ENCODE measurements at places on chromosomes 2 and 18.

DNA sequence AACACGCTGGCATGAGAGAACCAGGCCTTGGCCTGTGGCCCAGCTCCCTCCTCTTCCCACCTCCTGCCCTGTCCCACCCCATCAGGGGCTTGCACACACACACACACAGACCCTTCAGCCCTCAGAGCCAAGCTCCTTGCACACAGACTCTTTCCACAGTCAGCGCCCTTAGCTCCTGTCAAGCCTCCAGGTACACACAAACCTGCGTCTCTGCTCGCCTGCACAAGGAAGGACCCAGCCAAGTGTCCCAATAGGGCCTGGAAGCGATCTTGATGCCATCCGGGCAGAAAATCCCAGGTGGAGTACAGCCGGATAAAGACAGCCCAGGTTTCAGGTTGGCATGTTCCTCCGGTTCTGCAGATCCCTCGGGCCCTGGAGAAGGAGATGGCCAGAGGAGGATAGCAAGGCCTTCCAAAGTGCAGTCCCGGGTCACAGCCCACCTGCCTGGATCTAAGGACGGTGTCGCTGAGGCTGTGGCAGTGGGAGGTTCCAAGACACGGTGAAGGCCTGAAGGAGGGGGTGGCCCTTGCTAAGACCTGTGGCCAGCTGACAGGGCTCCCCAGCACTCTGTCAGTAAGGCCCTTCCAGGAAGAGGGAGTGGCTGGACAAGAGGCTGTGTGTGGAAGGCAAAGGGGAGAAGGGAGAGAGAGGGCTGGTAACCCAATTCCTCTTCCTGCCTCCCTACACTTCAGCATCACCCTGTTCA lies 18.5 kb upstream of the STEAP3 start:
- no peak for DNase-seq

GRCh38 chr18:2302628-2303516 lies 268.4 kb downstream of the METTL4 start:
- no peak for DNase-seq

GRCh38 chr2:65072181-65072970 lies 16.2 kb downstream of the CEP68 start:
- no peak for DNase-seq

- DNase-seq, result no peak
These were observed 16.1 kb downstream of the CEBPZ start for GRCh38 chr2:37215250-37215649.

GRCh38 chr2:241811201-241811951 lies 2.4 kb downstream of the NEU4 start:
- DNase-seq, result no peak

DNA sequence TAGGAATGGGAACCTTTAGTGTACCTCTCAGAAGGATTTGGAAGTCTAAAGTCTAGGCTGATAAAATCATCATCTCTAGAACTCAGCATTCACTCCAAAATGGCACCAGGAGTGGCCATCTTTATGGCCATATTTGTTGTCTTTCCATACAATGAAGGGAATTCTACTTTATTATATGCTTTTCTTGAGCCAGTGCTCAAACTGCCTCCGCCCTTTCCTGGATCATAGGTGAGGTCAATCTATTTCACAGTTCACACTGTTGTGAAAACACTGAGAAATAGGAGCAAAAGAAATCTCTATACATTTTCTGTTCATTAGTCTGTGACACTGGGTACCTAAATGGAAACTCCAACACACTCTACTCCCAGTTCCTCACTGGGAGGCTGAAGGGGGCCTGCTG lies 55.6 kb downstream of the SP110 start:
- DNase-seq, result no peak

DNA sequence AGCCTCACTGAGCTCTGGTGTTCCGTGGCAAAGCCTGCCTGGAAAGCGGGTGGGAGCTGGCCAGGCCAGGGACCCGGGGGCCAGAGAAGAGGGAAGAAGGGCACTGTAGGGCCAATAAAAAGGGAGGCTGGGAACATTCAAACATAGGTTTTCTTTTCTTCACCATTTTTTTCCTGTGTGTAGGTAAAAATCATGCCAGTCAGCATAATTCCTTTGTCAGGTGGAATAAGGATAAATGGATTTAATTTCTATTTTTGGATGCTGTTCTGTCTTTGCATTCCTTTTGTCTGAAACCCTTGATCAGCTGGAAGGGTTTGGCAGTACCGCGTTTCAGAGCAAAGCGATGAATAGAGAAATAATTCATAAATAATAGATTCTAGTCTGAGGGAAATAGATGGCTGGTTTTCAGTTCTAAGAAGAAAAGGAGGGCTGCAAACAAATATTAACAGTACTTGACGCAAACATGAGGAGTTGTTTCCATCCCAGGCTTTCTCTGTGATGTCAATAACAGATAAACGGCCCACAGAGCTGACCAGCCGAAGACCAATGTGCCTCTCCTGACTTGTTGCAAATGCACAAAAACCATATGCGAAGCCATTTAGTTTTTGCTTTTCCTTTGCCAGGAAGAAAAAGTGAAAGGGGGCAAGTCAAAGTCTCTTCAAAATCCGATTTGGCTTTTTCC lies 384.4 kb downstream of the TSN start:
- DNase-seq, result no peak

GRCh38 chr2:176038694-176039093 lies 36.6 kb upstream of the LNPK start:
- DNase-seq, result no peak

- DNase-seq, result no peak
These were observed 6.2 kb upstream of the TSPYL6 start for GRCh38 chr2:54262015-54262765.

- no peak for DNase-seq
These were observed 109.0 kb upstream of the MSH2 start for GRCh38 chr2:47293976-47294375.

GRCh38 chr2:9334761-9335160 lies 88.6 kb downstream of the ITGB1BP1 start:
- no peak for DNase-seq

GRCh38 chr2:222753251-222753824 lies 81.9 kb downstream of the MOGAT1 start:
- DNase-seq, result peak; percentile 65

- DNase-seq, result no peak
These were observed 451.0 kb downstream of the SLC4A3 start for GRCh38 chr2:220078439-220078838.

GRCh38 chr2:37375741-37376288 lies 31.4 kb downstream of the QPCT start:
- DNase-seq, result no peak

DNA sequence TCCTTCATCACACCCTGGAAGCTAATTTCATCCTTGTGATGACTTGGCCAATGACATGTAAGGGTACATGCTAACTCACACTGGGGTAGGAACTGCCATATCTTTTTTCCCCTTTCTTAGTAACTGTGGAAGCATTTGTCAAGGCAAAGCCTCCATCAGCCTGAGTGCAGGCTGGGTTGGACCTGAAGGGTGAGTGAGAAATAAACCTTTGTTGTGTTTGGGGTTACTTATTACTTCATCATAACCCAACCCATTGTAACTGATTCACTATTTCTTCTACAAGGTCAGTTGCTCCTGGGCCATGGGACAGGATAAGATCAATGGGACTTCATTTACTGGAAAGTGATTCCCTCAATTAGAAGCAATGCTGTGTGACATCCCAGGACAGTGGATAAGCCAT lies 108.4 kb downstream of the COL6A3 start:
- DNase-seq, result no peak

DNA sequence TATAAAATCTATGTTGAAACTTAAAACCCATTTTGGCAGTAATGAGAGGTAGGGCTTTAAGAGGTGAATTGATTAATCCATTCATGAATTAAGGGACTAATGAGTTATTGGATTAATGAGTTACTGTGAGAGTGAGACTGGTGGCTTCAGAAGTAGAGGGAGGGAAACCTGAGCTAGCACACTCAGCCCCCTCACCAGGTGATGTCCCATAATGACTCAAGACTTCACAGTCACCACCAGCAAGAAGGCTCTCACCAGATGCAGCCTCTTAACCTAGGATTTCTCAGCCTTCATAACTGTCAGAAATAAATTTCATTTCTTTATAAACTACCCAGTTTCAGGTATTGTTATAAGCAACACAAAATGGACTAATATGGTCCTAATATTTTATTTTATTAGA lies 621.7 kb upstream of the ACVR2A start:
- DNase-seq, result no peak

DNA sequence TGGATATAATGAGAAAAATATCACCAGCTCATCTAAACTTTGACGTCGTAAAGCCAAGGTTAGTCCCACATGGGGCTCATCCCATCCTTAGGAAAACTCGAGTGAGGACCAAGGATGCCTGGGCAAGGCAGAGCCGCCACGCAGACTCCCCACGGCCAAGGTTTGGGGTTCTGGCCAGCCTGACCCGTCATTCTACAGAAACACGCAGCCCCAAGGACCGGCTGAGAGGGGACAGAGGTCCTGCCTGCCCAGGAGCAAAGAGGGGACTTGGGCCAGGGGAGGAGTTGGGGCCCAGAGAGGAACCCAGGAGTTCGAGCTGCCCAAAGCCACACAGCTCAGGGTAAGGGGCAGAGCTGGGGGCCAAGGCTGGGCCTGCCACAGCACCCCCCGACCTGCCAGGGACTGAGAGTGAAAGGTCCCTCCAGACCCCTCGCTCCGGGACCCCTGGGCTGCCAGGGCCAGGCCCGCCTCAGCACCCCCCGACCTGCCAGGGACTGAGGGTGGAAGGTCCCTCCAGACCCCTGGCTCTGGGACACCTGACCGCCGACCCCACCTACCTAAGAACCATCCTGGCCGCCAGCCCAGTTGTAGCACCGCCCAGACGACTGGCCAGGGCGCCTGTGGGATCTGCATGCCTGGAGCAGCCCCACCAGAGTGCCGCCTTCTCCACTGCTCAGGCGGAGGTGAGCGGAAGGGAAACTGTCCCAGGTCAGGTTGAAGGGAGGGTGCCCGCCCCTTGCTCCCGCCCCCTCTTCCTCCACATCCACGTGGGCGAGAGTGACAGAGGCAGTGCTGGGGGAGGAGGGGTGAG lies at the start of gene PDCD1:
Gene PDCD1, minus strand, starts transcription at position 689 of the 811 bp plus-strand sequence. Its CDS starts 56 bp downstream, at position 633.
- DNase-seq, result no peak

- no peak for DNase-seq
These were observed 53.1 kb downstream of the AP1S3 start for GRCh38 chr2:223784221-223784772.

DNA sequence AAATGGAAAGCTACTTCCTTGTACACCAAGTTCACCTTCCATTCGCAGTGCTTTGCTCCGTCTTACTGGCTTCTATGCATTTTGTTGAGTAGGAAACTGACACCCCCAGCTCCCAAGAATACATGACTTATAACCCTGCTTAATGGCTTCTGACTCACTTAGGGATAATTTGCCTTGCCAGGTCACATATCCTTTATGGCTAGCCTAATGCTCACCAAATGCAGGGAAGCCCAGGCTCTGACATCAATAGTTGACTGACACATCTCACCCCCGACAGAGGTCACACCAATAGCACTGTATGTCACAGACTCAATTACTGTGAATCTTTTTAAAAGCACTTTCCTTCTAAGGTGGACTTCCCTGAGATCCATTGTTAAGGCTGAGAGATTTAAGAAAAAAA lies 147.2 kb downstream of the DTNA start:
- DNase-seq, result no peak

GRCh38 chr2:241985986-241986329 lies 116.4 kb downstream of the RTP5 start:
- no peak for DNase-seq

DNA sequence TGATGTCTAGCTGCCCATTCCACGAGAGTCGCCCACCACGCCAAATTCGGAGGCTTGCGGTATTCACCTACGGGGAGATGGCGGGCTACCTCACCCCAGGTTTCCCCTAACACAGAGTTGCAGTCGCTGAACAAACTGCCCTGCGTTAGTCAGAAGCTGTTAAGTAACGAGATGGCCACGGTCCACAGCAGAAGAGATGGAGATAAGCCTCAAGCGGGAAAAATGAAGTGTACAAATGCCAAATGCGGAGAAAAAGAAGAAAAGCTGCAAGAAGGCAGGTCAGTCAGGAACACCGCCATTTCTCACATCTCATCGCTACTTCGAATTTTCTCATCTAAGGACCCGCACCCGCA lies 425 bp downstream of the ASB3 start:
- peak; percentile 29 for DNase-seq

DNA sequence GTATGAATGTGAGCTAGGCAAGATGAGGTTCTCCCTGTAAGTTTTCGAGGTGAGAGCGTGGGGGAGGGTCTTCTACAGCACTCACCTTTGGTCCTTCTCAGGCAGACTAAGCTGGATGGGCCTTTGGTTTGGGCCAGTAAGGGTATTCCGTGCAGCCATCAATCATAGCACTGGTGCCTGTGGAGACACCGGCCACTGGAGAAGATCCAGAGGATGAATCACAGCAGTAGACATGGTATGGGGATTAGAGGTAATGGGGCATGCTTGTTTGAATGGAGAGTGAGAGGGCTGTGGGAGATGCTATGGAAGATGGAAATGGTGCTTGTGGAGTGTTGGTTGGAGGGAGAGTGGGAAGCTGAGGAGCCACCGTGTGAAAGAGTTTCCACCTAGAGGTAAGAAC lies 16.1 kb downstream of the MAPRE3 start:
- no peak for DNase-seq

- no peak for DNase-seq
These were observed 109.1 kb upstream of the PID1 start for GRCh38 chr2:229380101-229380625.

DNA sequence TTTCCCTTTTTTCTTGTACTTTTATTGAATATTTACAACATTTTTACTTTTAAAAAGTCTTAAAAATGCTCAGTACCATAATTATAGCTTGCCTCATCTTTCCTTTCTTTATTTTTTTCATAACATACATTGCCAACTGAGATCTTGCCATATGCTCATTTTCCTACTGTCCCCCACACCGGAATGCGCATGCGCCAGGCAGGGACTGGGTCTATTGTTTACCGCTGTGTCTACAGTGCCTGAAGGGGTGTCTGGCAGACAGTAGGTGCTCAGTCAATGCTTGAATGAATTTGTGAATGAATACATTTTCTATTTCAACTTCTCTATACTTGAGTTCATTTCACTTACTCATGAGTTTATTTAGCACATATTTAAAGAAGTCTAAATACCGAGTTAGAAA lies 158.0 kb downstream of the CYP26B1 start:
- DNase-seq, result no peak

GRCh38 chr2:172460780-172461201 lies 33.4 kb downstream of the ITGA6 start:
- no peak for DNase-seq

- no peak for DNase-seq
These were observed 49.3 kb downstream of the CD8B2 start for GRCh38 chr2:106536490-106536889.

GRCh38 chr18:12911025-12911928 lies 27.2 kb upstream of the PTPN2 start:
- no peak for DNase-seq

DNA sequence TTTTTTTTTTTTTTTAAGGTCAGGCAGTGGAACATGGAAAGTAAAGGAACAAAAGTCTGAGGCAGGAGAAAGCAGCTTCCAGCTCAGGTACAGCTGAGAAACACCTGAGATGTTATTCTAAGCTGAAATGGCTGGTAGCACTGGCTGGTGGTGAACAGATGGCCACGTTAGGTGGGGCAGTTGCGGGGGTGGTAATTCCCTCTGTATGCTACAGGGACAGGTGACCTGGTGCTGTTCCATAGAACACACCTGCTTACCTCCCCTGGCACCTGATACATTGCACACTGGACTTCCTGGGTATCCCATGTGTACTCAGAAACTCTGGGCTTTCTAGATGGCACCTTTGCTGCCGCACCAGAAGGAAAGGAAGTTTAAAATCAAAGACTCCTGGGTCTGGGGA lies 333.3 kb downstream of the SLC8A1 start:
- no peak for DNase-seq

GRCh38 chr2:226798422-226799210 lies 1.0 kb downstream of the IRS1 start:
- no peak for DNase-seq

All from NCI-H2107 (cell line).